ENCODE measurements at places on chromosomes 2 and 18.

DNA sequence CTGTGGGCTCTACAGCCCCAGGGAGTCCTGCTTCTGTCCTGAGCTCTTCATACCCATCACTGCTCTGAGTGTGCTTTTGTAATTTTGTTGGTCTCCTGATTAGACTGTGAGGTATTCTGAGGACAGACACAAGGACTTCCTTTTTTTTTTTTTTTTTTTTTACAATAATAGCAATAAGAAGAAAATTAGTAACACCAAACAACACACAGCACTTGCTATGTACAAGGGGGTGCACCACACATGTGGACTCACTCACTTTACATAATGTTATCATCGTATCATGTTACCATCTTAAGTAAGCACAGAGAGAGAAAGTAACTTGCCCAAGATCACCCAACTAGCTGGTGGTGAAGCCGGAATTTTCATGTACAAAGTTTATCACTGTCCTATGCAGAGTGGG is 34.6 kb downstream of the MBP start:
- no peak for DNase-seq

DNA sequence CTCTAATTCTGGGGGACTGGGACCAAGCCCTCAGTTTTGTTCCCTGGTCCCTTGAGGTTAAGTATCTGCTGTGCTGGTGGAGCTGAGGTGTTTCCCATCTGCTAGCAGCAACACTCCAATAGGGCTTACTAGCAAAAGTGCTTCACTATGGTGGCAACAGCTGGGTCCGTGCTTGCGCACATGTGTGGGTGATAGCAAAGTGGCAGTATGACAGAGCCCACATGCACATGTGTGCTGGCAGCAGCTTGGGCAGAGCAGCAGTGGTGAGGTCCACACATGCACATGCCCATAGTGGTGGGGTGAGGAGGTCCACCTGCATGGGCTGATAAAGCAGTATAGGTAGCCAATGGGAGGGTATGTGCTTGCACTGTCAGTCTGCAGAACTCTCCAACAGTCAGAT is 1723.7 kb downstream of the SUCLG1 start:
- DNase-seq, result no peak

DNA sequence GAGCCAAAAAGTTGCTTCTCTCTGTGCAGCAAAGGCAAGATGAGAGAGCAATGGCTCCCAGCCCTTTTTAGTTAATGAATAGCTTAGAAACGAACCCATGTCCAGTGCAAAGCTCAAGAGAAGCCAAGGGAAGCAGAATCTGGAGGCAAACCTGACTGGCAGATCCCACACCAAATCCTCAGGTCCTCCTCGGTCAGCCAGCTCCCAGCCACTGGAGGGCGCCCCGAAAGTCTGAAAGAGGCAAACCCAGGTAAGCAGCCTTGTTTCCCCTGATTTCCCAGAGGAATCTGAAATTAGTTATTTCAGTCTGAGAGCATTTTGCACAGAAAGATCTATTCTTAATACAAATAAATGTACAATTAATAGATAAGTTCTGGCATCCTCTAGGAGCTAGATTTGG is 71.3 kb upstream of the PID1 start:
- no peak for DNase-seq

DNA sequence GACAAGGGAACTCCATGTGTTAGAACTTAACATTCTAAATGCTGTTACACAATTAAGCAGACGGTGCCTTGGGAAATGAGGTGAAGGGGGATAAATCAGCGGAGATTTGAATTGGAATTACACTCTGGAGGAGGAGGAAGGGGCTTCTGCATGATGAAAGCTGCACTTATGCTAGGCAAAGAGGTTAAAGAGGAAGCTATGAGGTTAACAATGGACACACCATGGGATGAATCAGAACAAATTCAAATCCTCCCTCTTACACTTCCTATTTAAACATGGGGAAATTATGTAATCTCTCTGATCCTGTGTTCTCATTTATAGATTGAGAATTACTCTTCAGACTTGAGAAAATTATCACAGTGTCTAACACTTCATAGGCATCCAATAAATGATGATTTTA is 121.5 kb upstream of the SIX2 start:
- no peak for DNase-seq

DNA sequence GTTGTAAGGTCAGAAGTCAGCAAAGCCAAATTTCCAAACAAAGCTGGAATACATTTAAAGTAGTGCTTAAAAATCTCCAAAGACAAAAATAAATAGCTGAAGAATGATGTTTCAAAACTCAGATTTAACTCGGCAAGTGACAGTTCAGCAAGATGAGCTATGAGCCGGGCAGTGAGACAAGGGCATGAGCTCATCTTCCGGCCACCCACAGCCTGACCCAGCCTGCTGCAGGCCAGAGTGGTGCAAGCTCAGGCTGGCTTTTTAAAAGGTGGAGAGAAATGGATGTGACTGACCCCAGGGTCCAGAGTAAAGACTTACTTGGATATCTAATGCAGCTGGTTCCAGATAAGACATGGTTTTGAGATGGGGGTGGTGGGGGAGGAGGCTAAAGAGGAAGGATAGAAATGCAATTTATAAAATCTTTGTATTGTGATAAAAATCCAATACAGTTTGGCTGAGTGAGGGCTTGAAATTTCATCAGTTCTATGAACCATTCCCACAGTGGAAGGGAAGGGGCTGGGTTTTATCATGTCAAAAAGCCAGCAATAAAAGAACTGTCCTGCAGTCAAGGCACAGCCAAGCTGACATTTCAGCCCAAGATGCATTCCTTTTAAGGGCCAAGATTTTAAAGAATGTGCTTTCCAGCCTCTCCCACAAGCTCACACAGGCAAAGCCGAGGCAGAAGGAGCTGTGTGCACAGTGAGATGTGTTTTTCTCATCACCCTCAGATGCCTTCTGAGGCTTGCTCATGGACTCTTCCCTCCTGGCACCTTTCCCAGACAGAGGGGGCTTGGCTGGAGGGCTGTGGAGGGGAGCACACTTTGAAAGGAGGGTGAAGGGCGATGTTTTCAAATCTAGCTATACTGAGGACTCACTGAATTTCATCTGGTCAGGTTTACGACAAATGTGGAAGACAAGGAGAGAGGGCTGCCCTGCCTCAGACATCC is 97.9 kb upstream of the KLHL29 start:
- no peak for DNase-seq

DNA sequence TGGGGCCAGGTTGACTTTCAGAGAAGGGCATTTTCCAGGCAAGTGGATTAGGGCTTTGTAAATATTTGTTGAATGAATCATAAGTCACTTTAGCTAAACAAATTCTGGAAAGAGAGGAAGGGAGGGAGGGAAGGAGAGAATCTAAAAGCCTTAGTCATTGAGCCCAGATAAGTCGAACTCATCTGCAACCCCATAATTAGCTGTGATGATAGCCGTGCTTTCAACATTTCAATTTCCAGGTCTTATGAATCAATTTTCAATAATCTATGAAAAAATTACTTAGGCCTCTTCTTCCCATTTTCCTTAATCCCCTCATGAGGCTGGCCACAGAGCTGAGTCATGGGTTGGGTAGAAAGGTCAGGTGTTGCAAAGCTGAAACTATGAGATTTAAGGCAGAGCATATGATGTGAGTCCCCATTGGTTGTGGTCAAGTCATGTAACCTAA is 111.9 kb upstream of the MAPRE2 start:
- DNase-seq, result peak; percentile 53

GRCh38 chr2:43129676-43130547 is 96.5 kb downstream of the ZFP36L2 start:
- no peak for DNase-seq

GRCh38 chr2:105882341-105882740 is 137.6 kb downstream of the NCK2 start:
- DNase-seq, result no peak

Data from foreskin keratinocyte (primary cell).